ENCODE measurements at places on chromosomes 4 and X. TPM values are rescaled to one million over a fixed set of nuclear protein-coding genes. Genes with fewer than 3 reads are reported as not detected.

- DNase-seq: no peak
Observed at GRCh38 chr4:59091146-59092142, 1981.3 kb upstream of the IGFBP7 start.

- no peak for DNase-seq
Observed at GRCh38 chr4:159719531-159719930, 616.7 kb downstream of the RAPGEF2 start.

DNA sequence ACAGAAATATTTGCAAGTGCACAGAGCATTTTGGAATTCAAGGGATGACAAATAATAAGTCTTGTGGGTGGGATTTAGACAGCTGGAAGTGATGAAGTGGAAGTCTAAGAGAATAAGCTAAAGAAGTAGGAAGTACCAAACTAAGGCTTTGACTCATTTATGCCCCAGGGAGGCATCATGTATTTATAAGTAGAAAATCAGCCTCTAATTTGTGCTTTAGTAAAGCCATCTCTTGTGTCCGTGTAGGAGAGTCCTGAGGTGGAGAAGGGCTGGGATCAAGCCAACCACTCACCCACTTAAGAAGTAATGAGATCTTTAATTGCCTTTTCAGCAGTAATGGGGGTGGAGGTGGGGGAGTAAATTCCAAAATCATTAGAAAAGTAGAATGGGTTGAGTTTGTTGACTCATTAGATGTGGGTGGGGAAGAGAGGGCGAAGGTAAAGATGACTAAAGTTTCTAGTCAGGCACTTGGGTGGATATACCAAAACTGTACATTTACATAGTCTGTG lies 356.7 kb downstream of the STIM2 start:
- no peak for DNase-seq

DNA sequence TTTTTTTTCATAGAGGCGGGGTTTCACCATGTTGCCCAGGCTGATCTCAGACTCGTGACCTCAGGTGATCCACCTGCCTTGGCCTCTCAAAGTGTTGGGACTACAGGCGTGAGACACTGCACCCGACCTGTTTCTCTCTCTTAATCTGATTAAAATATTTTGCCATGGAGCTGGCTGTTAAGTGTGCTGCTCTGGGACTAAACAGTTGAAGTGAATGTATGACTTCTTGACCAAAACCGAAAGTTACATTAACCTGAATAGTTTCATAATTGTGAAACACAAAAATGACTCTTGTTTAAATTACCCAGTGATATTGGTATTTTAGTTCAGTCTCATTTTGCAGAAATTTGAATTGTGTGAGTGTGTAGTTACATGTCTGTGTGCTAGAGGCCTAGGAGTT lies 2548.6 kb downstream of the PCDH7 start:
- no peak for DNase-seq

- no peak for DNase-seq
Observed at GRCh38 chr4:151905197-151905596, 144.4 kb upstream of the GATB start.

DNA sequence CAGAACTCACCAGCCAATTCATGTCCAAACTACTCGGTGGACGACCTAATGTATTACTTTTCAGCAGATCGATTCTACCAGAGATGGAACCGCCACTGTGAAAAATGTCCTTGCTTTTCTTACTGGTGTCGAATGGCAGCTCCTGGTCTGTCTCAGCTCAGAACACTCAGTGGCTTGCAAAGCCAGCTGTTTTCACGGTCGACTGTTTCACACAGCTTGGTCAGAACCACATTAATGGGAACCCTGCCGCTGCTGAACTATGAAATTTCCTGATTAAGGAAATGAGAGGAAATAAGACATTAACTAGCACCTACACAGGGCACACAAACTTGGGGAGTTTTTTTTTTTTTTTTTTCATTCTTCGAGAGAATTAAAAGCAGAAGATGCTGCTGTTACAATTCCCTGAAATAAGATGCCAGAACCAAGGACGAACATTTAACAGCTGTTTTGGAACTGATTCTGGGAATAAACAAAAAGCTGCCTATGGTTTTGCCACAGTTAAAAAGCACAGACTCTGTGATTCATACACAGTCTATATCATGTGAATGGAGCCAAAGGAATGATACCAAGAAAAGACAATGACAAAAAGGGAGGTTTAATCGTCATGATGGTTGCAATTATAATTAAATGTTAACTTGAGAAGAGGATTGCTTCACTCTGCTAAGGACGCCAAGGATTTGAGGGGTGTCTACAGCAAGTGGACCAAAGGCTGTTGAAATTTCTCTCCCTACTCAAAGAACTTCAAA lies 31.3 kb downstream of the SUPT20HL2 start:
- peak; percentile 39 for DNase-seq

GRCh38 chr4:169567916-169568315 lies 44.5 kb downstream of the NEK1 start:
- no peak for DNase-seq

GRCh38 chr4:10003666-10004065 lies 17.6 kb downstream of the SLC2A9 start:
- no peak for DNase-seq

DNA sequence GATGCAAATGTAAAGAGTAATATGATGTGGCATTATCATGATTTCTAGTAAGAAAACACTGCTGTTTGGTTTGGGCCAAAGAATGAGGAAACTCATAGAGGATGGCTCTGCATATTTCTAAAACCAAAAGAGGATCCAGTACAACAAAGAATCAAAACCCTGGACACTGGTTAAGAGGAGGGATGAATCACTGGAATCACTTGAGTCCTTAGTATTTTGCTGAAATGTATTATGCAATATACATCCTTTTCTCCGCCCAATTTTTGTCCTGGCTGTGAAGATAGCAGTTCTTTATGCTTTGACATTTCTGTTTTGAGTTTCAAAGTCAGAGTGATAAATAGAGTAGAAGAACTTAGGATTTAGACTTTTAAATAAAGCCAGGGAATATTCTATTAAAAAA lies 345.9 kb downstream of the PACRGL start:
- no peak for DNase-seq

GRCh38 chrX:113804819-113805218 lies 779.1 kb upstream of the HTR2C start:
- no peak for DNase-seq

- no peak for DNase-seq
Observed at GRCh38 chr4:115720611-115721010, 607.2 kb upstream of the NDST4 start.

DNA sequence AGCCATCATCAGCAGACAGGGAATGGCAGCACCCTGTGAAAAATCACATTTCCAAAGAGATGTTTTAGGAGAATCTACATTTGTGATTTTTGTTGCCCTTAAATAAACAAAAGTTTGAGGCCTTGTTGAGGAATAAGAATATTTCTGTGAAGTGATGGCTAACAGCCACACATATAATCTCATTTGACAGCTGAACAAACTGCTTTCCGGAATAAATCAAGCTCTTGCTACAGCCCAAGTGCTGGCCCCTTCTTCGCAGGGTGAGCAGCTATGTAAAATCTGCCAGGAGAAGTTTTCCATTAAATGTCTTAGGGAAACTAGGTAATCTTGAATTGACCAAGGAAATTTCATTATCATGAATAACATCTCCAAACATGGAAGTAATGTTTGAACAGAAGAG lies 106.4 kb upstream of the GPM6B start:
- DNase-seq: no peak

DNA sequence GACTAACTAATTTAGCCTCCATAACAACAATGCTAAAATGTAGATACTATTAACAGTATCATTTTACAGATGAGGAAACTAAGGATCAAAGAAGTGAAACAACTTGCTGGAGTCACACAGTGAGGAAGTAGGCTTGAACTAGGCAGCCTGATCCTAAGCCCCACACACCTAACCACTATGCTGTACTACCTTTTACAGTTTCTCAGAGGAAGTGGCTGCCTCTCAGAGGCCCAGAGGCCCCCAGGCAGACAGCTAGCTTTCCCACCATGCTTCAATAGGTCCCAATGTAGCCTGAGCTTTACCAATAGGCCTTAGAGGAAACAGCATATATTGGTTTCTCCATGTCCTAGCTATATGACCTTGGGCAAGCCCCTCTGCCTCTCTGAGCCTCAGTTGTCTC lies 69.4 kb upstream of the PJA1 start:
- no peak for DNase-seq

DNA sequence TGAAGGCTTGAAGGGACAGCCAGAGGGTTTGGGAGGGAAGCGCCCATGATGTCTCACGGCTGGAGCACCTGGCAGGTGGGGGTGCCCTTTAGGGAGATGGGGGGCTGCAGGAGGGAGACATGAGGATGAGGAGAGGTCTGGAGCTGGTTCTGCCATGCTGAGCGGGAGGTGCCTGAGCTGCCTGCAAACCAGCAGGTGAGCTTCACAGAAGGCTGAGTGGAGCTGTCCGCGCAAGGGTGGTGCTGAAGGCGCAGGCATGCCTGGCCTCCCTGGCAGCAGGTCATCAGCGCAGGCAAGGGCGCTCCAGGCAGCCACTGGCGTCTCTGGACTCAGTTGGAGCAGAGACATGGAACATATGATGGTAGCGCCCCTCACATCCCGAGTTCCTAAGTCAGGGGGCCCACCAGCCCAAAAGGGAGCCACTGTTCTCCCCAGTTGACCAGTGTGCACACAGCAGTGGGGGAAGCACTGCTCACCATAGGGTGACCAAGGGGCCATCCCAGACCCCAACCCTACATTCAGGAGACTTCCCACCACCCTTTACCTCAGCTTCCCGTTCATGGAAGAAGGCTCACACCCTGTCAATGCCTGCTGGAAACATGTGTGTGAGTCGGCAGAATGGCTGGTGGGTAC lies 25.8 kb downstream of the ADRA2C start:
- peak; percentile 67 for DNase-seq

GRCh38 chrX:39491548-39492297 lies 606.0 kb downstream of the BCOR start:
- no peak for DNase-seq

DNA sequence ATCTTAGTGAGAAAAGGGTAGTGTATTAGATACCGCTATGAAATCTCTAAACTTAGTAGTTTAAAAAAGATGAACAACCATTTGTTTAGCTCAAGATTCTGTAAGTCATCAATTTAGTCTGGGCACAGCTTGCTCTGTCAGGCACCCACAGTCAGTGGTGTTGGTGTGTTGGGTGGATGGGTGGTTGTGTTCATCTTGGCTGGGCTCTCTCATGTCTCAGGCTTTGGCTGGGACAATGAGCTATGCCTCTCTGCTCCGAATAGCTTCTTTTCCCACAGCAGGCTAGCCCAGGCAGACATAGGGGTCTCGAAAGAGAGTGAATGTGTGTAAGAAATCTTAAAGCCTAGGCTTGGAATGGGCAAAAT lies 127.0 kb upstream of the GATB start:
- DNase-seq: no peak

DNA sequence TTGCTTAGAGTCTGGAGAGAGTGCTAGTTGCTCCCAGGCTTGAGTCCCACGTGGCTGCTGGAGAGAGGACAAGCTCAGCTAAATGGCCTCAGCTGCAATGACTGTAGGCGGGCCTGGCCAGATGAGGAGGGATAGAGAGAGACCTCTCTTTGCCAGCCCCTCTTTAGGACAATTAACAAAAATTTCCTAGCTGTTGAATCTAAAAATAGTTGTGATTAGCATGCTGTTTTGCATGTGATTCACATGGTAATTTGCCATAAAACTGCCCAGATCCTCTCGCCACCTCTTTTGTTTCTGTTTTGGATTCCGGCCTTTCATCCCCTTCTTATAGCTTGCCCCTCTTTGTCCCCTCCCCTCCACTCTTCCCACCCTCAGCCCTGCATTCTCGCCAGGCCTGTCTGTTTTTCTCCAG lies 28.9 kb upstream of the PRPS1 start:
- no peak for DNase-seq

GRCh38 chr4:86857341-86858052 lies 8.3 kb upstream of the SLC10A6 start:
- no peak for DNase-seq

- no peak for DNase-seq
Observed at GRCh38 chr4:31674313-31674947, 954.3 kb downstream of the PCDH7 start.

UGT2B17 gene
- not detected for total RNA-seq

INTU gene
- total RNA-seq: 13.6 TPM

ZNF711 gene
- total RNA-seq: 6.7 TPM

SOX3 gene
- not detected for total RNA-seq

BEND2 gene
- not detected for total RNA-seq
